Posterior vena cava (tissue), 2 donors: ENCODE measurements at places on chromosomes 4 and X. TPM values are rescaled to one million over a fixed set of nuclear protein-coding genes. Genes with fewer than 3 reads are reported as not detected.

The MBNL3 gene
- 15.9 TPM for total RNA-seq

- DNase-seq: no peak
Measured at GRCh38 chrX:17563515-17563914, 173.8 kb upstream of the SCML1 start.

DNA sequence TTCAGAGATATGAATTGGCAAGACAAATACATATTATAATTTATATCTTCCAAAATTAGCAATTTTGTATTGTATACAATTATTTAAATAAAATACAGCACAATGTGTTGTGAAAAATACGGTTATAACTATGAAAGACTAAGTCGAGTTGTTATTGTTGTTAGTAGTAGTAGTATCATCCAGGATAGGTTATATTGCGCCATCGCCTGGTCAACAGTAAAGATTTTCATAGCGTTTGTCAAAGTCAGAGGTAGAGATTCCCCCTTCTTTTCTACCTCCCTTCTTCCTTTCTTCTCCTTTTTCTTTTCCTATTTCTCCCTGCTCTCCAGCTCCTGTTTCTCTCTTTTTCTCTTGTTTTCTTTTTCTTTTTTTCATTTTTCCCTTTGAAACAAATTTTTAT lies 499.1 kb upstream of the EPHA5 start:
- DNase-seq: no peak

- no peak for DNase-seq
Measured at GRCh38 chrX:9153300-9153699, 119.4 kb upstream of the FAM9B start.

- no peak for DNase-seq
Measured at GRCh38 chr4:143538979-143539669, 25.6 kb downstream of the SMARCA5 start.
